ENCODE measurements at places on chromosomes 3 and 15.

DNA sequence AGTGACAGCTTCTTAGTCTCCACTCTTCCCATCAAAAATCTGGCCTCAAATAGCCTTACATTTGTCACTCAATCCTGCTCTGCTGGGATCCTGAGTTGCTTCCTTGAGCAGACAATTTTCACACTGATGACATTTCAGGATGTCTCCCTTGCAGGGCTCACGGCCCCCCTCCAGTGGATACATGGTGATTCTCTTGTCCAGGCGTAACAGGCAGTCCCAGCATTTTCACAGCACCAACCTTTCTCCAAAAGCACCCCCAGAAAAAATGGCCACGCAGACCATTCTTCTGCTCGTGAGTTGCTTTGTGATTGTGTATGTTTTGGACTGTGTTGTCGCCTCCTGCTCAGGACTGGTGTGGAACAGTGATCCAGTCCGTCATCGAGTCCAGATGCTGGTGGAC is 47.4 kb upstream of the WNT7A start:
- no peak for DNase-seq

DNA sequence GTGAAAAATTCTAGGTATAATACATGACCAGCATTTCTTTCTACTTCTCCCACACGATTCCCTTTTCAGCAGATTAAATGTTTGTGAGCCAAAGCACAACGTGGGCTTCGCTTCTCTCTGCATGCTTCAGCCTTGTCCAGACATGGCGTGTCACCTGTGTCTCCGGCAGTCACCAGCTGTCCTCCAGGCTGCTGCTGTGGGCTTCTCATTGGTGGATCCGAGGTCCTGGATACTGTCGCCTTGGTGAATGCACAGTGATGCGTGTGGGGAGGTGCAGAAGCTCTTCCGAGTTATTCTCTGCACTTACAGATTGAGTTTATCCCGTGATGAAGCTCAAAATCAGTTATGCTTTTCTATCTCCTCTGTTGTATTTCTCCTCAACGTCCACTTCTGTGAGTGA is 23.0 kb upstream of the GOLGA8J start:
- DNase-seq, result no peak

GRCh38 chr15:78299101-78299930 is at the start of gene SKIC8:
SKIC8 (minus strand) TSS chr15:78299609; CDS start chr15:78295686, 3,923 bp downstream.
- peak; percentile 97 for DNase-seq

DNA sequence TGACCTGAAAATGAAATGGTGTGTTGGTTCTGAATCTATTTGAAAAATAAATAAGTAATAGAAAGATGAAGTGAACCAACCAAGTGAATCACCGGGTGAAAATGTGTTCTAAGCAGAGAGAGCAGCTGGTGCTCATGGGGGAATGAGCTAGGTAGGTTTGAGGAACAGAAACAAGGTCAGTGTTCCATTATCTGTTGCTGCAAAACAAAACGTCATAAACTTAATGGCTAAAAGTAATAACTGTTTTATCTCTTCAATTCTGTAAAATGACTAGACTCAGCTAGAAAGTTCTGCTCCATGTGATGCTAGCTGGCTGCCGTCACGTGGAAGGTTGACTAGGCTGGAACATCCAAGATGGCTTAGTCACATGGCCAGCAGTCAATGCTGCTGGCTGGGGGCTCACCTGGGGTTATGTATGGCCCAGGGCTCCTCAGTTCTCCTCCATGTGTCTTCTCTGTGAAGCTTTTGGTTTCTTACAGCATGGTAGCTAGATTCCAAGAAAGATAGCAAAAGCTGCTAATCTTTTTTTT is 13.3 kb upstream of the SH3BP5 start:
- no peak for DNase-seq

DNA sequence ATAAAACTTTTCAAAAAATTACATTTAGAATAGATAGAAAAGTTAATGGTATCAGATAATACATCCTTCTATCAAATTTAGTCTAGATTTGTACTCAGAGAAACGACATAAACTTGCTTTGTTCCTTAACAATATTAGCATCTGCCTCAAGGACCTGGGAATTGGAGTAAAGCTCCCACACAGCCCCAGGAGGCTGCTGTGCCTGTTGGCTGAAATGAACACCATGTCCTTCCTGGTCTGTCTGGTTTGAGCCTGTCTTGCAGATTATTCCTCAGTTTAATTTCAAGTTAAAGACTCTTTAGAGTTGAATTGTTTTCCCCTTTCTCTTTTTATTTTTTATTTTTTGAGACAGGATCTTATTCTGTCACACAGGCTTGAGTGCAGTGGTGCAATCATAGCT is 19.4 kb downstream of the GNB5 start:
- no peak for DNase-seq

- no peak for DNase-seq
Observed at GRCh38 chr15:82653483-82654168, 6.5 kb upstream of the CPEB1 start.

GRCh38 chr3:49456466-49456865 is 13.6 kb upstream of the DAG1 start:
- no peak for DNase-seq

GRCh38 chr3:128410669-128411573 is 55.8 kb downstream of the DNAJB8 start:
- DNase-seq, result peak; percentile 83

DNA sequence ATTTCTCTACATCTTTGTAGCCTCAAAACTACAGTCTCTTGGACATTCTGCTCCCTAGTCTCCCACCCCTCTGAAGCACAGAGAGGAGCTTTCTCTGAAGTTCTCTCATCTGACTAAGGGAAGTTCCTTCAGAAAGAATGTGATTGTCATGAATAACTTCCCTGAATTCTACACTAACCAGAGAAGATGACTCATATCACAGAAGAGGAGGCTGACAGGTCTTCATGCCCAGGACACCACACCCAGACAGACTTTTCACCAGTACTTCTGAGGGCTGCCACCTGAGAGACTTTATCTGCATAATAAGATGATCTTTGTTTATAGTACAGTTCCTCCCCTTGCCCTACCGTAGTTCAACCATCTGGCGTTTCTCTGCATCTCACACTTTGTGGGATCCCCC is 52.8 kb downstream of the CDIN1 start:
- DNase-seq, result no peak

- no peak for DNase-seq
Observed at GRCh38 chr3:102165367-102165766, 269.4 kb upstream of the ZPLD1 start.

DNA sequence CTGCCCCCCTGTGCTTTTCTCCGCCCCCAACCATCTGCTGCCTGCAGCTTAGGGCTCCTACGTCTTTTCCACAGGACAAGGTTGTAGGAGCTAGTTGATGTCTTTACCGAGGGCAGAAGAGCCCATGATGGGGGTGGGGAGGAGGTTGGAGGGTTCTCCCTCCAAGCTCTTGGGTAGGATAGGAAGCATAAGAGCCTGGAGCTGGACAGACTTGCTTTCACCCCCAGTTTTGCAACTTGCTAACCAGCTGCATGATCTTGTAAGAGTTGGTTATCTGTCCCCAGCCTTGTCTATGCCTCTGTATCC is 856 bp downstream of the ABCF3 start:
- DNase-seq, result no peak

- DNase-seq, result no peak
Observed at GRCh38 chr3:84830476-84830875, 128.3 kb upstream of the CADM2 start.

- no peak for DNase-seq
Observed at GRCh38 chr3:125128861-125129501, 73.2 kb upstream of the HEG1 start.

DNA sequence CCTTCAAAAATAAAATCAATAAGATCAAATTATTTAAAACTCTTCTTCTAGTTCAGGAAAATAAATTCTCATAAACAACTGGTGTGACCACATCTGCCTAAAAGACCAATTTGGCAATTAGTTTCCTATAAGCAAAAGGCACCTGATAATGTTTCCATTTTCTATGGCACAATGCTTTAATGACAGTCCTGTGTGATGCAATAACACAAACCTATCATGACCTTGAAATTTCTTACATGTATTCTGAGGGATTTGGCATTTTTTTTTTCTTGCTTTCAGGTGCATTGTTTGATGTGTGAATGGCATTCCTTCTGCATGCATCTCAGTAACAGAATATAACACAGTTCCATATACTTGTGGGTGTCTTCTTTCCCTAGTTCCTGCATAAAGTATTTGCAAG is 32.5 kb upstream of the FRMD5 start:
- DNase-seq, result no peak

DNA sequence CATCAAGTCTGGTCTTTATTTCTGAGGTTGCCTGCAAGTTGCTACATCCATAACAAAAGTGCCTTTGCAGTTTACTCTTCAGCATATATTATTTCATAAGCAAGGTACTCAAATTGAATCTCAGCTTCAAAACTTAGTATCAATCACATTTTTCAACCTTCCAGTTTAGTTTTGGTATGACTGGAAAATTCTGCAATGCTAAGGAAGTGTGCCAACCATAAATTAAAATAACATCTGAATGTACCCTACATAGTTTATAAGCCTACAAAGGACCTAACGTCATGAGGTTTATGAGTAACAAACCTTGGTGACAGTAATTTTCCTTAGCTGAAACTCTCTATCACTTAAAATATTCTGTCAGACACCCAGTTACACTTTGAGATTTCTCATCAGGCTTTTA is 62.8 kb downstream of the THBS1 start:
- DNase-seq, result no peak

DNA sequence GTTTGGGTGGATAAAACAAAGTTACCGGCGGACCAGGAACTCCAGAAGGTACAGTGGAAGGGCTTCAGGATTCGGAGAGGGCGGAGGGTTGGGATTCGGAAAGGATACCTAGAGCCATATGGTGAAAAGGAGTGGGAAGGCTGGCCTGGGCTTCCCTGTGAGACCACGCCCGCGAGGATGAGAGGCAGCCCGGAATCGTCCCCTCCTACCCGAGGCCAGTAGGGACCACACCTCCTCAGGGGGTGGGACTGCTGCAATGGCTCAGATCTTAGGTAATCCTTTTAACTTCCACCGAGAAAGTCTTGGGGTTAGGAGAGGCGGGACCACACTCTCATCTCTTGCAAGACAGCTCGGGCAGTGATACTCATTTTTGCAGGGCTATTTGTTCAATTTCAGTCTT is 511.3 kb downstream of the OCA2 start:
- DNase-seq, result no peak

GRCh38 chr3:184315543-184315867 is 1.1 kb downstream of the EIF4G1 start:
- no peak for DNase-seq

GRCh38 chr3:150106740-150107428 is 136.2 kb upstream of the PFN2 start:
- peak; percentile 92 for DNase-seq

DNA sequence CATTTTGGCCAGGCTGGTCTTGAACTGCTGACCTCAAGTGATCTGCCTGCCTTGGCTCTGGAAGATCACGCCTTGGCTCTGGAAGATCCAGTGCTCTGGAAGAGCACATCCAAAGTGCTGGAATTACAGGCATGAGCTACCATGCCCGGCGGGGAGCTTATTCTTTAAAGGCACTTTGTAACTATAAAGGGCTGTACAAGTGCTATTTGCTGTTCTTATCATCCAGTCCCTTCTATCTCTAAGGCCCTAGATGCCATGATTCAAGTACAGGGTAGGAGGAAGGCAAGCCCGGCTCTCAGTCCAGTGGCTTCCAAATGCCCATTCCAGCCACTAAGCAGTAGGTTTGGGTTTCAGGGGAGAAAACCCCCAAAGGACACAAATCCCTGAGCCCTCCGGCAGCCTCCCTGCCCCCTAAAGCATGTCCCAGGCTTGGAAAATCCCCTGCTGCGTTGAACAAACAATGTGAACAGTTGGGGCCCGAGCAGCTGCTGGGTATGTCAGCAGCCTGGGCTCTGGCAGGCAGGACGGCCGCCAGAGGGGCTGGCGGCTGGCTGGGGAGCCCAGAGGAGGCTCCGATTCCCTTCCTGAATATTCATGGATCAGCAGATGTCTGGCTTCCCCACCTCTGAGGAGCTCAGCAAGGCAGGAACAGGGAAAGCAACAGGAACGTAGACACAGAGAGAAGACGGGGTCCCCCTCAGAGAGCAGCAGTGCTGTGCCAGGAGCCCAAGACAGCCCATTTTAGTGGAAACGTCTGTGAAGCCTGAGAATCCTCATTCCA is 7.7 kb downstream of the IGDCC4 start:
- no peak for DNase-seq

GRCh38 chr15:61889706-61890105 is 170.5 kb downstream of the VPS13C start:
- no peak for DNase-seq

- DNase-seq, result no peak
Observed at GRCh38 chr3:188788621-188789081, 383.1 kb upstream of the TPRG1 start.

GRCh38 chr15:98150084-98150483 is 189.6 kb downstream of the ARRDC4 start:
- no peak for DNase-seq

DNA sequence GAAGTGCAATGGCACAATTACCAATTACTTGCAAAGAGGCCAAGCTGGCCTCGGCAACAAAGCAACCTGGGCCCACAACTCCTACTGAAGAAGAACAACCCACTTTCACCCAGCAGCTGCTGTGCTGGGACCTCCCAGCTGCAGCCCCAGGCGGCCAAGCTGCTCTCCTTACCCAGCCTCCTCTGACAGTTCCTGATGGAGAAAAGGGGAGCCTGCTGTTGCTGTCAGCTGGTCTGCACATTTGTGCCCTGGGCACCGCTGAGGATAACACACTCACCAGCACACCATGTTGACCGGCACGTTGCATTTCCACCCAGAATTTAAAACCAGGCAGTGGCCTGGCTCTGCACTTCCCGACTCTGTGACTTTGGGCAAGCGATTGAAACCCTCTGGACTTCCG is 33.6 kb downstream of the SSUH2 start:
- no peak for DNase-seq

DNA sequence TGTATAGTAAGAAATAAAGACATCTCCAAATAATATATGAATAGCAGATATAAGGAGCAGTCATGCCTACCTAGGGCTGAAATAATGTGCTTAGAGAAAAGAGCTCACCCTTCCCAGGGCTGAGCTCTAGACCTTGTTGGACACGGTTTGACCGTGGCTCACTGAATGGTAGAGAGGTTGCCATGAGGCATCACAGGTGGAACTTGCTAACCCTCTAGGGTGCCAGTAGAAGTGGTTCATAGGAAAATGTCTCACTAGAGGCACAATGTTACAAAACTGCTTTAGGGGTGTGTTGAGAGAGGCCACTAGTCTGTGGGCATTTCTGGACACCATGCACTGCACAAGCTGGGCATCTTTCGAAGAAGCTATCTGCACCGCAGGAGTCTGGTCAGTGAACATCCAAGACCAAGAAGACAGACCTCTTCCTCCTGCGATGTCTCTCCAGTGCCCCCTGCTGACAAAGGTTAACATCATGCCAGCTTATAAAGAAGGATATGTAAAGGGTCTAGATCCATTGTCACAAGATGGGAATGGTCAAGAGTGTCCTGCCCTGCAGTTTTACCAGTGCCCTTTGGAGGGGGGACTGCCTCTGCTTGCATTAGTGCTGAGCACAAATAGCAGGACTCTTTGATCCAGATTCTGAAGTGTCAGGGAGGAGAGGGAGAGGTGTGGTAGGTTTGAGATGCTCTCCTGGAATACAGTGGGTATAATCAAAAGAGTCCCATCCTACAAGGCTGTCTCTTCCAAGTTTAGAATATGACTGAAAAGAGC is 266.8 kb downstream of the ZNF385D start:
- peak; percentile 7 for DNase-seq

All from BE2C (cell line).